ENCODE measurements at places on chromosomes 2 and 18.

- DNase-seq: no peak
Observed at GRCh38 chr2:217220228-217221013, 360.6 kb upstream of the TNP1 start.

- no peak for DNase-seq
Observed at GRCh38 chr2:176115883-176116813, at the start of gene HOXD10. HOXD10 (plus strand) TSS chr2:176116778; CDS start chr2:176116834, 56 bp downstream.

DNA sequence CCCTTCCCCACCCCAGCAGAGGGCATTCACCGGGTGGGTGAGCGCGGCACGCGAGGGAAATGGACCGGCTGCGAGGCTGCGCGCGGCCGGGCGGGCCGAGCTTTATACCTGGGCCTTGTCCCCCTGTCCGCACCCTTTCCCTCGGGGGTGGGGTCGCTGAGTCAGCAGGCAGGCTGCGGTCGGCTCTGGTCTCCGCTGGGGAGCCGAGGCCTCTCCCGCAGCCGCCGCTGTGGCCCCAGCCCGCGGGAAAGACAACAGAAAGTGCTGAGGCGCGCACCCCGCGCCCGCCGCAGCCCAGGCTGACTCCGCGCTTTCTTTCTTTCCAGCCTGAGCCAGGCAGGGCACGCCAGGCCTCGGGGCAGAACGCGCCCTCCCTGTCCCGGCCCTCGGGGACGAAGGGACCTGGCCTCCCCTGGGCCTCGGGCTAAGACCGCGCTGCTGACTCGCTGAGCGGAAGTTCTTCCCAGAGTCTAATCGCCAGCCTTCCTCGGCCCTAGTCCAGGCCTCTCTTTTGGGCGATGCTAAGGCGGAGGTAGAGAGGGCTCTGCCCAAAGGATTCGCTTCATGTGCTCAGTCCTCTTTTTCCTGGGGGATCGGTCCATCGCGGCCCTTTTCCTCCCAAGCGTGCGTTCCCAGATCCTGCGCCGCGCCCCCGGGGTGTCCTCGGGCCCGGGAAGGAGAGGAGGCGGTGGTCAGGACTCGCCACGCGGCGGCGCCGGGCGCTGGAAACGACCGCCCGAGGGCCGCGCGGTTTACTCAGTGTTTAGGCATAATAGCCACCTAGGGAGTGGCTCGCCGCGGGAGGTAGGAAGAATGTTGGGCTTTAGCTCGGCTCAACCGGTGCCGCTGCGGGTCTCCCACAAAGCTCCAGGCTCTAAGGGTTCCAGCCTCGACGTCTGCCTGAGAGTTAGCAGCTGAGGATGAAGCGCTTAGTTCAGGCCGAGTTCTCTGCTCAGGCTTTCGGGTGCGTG lies at the start of gene CRYBA2:
Gene CRYBA2 (minus strand): TSS at position 78 of the 971 bp plus-strand sequence. CDS start 246 bp downstream, outside the sequence.
- DNase-seq: no peak

DNA sequence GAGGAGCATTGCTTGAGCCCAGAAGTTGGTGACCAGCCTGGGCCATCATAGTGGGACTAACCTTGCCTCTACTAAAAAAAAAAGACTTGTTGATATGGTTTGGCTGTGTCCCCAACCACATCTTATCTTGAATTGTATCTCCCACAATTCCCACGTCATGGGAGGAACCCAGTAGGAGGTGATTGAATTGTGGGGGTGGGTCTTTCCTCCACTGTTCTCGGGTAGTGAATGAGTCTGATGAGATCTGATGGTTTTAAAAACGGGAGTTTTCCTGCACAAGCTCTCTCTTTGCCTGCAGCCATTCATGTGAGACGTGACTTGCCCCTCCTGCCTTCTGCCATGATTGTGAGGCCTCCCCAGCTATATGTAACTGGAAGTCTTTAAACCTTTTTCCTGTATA lies 47.0 kb downstream of the PROC start:
- DNase-seq: no peak

DNA sequence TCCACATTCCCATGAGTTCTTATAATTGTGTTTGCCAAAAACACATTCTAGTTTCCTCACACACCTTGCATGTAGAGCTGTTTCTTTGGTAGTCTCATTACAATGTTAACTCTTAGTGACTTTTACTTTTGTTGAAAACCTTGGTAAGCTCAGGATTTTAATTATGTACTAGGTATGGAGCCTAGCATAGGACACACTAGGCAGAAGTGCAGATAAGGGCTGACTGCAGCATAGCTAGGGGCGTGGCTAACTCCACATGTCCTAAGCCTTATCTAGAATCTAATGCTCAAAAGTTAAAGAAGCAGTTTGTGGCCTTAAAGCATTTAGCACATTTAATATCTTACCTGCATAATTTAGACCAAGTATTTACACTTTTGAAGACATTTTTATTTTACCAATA lies 153.7 kb upstream of the FBXO11 start:
- no peak for DNase-seq

DNA sequence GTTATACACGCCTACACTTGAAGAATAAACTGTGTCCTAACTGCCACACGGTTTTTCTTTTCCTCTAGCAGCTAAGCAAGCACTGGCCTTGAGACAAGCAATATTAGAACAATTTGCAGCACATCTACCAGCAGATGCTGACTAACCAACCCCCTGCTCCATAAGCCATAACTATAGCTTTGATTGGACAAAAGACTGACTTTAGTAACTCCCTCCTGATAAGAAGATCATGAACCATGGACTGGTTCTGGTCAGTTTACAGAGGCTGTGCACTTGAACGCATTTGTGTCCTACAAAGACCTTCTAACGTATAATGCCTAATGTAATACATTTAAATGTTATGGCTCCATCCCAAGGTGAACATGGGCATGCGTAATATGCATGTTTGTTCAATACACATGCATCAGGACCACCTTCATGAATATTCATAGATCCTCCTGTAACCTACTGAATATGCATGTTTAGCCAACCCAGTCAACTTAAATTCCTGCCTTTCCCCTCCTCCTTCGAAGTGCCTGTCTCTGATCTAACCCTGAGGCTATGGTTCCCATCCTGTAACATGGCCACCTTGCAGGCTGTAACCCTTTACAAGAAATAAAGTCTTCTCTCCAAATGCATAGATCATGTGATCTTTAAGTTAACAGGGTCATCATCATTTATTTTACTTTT lies 26.5 kb downstream of the SLC4A5 start:
- DNase-seq: no peak

DNA sequence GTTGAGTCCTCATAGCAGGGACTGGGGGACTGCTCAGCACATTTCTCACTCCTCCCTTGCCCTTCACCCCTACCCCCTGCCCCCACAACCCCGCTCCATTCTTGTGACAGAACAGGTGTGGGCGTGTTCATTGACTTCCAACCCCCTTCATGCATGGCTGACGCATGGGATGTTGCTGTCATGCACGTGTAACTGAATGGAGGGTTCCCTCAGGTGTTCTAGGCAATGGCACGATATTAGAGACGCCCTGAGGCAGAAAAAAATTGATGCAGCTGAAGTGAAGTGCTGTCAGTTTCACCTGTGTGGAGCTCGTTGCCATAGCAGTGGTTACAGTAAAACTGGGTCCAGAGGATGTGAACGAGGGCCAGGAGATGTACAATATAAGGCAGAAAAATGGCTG lies 6.5 kb upstream of the THOC1 start:
- no peak for DNase-seq

GRCh38 chr2:76008001-76008702 lies 297.4 kb upstream of the GCFC2 start:
- DNase-seq: no peak

DNA sequence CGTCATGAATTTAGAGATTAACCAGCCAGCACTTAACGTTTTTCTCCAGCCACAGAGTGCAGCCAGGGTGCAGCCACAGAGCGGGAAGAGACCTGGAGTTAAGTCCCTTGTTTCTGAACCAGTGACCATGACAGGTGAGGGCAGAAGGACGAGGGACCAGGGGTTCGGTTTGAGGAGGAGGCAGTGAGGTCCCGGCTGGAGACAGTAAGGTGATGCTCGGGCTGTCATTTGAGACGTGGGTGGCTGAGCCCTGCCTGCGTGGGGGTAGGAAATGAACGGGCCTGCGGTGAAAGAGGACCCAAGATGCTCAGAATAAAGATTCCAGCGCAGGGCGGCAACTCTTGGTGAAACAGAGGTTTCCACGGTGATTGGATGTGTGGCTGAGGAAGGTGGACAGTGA lies 205.9 kb downstream of the SNTG2 start:
- no peak for DNase-seq

GRCh38 chr2:8594731-8595427 lies 87.0 kb upstream of the ID2 start:
- no peak for DNase-seq

GRCh38 chr2:5007596-5007995 lies 684.6 kb upstream of the SOX11 start:
- no peak for DNase-seq

All from T-helper 2 cell (primary cell).